Upper lobe of left lung (tissue), 6 donors: ENCODE measurements at places on chromosomes 2 and 18. TPM values are rescaled to one million over a fixed set of nuclear protein-coding genes. Genes with fewer than 3 reads are reported as not detected.

Gene RSAD2
- 10.7 TPM for total RNA-seq

Gene FZD7
- 10.2 TPM for total RNA-seq

Gene DPP10
- 0.59 TPM for total RNA-seq

DNA sequence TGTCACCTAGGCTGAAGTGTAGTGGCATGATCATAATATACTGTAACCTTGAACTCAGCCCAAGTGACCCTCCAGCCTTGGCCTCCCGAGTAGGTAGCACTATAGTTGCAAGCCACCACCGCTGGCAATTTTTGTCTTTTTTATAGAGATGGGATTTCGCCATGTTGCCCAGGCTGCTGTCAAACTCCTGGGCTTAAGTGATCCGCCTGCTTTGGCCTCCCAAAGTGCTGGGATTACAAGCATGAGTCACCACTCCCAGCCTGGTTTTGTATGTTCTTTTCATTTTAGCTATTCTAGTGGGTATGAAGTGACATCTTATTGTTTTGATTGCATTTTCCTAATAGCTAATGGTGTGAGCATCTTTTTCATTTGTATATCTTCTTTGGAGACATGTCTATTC, 11.3 kb upstream of the EXOC6B start:
- DNase-seq = no peak

DNA sequence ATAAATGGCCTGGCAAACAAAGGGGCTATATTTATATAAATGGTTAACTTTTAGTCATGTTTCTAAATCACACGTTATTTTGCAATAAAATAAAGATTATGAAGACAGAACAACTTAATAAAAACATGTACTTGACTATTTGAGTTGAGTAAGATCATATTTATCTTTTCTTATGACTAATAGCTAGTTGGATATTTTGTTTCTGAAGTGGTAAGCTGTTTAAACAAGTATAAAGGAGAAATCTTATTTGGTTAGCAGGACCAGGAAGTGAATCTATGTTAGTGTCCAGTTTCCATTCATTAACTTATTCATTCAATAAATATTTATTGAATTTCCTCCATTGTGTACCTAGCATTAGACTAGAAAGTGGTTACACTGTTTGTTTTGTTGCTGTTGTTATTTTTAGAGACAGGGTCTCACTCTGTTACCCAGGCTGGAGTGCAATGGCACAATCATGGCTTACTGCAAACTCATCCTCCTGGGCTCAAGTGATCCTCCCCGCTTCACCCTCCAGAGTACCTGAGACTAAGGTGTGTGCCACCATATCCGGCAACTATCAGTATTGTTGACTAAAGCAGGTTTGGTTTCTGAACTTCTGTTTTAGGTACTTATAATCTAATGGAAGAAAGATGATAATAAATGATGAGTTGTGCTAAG, 312.6 kb downstream of the DPP10 start:
- peak; percentile 22 for DNase-seq

- DNase-seq = no peak
These were observed 23.1 kb downstream of the PPM1B start for GRCh38 chr2:44191739-44192138.

DNA sequence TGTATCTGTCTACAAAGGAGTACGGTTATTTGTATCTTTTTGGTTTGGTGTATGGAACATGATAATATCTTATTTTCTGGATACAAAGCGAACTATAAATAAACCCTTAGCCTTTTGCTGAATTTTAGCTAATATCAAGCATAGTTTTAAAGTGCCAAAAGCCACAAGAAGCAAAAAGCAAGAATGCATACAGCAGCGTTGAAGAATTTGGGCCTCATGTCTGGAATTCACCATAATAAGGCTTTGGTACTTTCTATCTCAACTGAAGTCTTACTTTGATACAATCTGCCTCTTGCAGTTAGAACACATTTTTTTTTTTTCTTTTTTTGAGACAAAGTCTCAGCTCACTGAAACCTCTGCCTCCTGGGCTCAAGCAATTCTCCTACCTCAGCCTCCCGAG, 151.5 kb downstream of the ERBB4 start:
- no peak for DNase-seq

- DNase-seq = no peak
These were observed 100.1 kb upstream of the RNF152 start for GRCh38 chr18:61992923-61993322.

DNA sequence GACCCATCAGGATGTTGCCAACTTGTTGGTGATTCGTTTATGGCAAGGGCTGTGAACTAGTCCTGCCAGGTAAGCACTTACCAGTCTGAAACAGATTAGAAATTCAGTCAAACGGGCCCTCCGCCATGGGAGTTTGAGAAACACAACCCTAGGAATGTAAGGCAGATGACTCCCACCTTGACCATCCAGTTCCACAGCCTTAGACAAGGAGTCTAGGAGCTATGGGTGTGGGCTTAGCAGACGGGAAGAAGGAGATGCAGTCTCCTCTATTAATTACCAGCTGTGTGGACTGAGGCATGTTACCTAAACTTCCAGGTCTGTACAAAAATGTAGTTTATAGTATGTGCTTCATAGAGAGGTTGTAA, 319.4 kb upstream of the NCKAP5 start:
- DNase-seq = no peak

DNA sequence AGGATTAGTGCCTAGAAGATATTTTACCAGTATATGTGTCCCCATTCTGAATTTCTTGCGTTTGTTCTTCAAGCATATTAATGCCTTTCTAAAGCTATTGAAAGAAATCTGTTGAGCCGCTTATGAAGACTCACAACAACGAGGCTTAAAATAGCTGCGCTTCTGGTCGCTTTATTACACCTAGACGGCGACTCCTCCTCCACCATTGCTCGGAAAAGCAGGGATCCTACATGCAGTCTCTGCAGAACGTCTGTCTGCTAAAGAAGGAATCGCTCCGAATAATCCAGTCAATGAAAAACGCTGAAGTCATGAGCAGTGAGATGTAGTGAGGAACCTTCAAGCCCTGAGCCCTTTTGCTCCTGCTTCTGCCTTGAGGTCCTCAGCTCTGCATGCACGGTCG, 94.8 kb upstream of the ZNF516 start:
- no peak for DNase-seq

DNA sequence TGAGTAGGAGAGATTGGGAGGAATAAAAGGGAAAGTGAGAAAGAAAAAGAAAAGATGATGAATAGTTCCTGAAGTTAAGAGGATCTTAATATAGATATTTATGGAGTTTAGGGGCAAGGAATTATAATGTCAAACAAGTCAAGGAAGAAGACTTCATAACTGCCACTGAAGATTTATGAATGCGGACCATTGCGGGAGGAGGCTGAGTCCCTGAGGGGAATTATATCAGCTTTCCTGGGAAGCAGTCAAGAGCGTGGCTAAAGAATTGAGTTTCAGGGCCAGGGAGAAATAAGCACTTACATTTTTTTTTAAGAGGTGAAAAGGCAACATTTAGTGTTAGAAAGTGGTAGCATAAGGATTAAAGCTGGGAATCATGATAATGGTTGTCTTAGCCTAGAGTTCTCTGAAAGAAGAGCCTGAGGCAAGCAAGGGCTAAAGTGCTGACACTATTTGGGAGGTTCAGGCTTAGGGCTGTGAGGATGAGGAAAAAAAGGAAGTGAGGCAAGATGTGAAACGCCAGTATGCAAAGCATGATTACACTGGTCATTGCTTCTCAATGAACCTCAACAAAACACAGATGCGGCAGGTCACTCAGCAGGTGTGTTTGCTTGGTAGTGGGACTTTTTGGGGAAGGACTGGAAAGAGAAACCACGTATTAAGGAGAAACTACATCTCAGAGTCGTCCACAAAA, 217.1 kb downstream of the SLC4A3 start:
- no peak for DNase-seq

DNA sequence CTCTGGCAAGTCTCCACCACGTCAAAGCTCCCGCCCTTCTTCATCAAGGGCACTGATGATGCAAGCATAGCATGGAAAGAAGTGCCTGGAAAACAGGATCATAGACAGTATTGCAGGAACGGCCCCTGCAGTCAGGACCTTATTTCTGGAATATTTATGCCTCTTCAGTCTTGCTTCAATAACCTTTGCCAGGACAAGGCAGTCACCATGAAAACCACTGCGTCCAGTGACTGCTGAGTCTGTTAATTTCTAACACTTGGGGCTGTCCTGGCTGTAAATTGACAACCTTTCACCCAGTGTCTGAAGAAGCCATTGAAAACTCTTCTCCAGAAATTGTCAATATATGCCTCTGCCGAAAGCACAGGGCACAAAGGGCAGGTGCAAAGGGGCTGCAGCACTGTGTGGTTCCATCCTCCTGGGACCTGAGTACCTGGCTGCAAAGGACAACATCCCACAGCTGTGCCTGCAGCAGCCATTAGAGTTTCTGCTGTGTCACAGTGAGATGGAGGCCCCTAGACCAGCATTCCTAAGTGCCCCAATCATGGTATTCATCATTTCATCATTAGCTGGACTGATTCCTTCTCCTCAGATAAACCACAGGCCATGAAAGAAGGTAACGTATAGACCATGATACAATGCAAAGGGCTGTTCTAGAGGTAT, 819.6 kb downstream of the RNF144A start:
- no peak for DNase-seq

DNA sequence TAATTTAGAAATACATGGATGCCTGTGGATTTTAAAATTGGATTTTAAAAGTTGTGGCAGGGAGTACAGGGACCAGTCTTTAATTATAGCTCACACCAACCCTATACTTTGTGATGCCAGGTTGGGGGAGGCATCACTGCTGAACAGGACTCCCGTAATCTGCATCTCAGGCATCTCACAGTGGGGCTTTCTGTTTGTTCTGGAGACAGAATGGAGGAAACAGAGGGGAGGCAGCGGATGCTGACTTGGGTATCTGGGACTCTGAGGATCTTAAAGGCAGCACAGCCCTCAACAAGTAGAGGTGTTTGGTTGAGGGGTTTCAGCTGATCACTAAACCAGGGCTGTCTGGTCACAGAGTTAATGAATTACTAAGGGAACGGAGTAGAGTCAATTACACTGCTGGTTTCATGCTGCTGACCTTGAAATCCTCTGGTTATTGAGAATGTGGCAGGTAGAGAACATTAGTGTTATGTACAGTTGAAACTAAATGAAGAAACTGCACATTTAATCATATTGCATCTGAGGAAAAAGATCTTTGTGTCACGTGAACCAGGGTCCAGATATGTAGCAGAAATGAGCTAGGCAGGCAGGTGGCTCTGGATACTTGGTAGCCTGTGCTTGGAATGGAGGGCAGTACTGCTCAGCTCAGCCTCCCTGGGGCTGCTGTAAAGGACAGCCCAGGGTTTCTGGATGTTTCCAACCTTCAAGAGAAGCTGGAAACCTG, 40.3 kb downstream of the FHOD3 start:
- DNase-seq = no peak

DNA sequence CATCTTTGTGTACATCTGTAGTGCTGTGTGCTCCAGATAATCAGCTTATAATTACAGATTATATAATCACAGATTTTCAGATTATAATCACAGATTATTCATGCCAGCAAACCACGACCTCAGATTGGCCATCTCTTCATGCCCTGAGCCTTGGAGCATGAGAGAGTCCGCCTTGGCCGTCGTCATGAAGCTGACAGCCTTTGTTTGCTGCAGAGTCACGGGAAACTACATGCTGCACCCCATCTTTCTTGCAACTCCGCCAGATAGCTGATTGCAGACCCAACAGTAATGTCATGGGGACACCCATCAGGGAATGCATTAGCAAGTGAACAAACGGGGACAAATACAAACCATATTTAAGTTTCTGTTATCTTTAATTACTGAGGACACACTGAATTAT, 7.3 kb downstream of the TMEM178A start:
- no peak for DNase-seq

DNA sequence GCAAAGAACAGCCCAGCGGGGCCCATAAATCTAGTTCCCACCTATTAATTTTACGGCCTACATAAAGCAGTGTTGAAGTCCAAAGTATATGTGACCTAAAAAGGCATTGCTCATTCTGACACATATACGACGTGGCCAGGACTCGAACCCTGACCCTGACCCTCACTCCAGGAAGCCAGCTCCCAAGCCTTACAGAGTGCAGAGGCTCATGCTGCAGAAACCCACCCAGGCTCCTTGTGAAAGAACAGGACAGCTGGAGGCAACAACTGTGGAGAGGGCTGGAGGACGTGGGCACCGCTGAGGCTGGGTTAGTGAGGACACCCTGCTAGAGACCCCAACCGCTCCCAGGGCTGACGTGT, 221.6 kb downstream of the CYP26B1 start:
- DNase-seq = no peak

DNA sequence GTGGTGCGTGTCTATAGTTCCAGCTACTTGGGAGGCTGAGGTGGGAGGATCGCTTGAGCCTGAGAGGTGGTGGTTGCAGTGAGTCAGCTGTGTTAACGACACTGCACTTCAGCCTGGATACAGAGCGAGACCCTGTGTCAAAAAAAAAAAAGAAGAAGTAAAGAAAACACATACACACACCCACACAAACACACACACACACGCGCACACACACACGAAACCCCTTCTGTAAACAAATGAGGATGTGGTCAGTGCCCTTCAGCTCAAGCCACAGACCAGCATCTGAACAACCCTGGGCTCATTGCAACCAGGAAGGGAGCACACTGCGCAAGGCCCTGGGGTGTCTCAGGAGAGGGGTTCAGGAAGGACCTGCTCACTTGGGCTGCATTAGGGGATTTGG, 47.9 kb upstream of the KCNF1 start:
- DNase-seq = peak; percentile 35

- no peak for DNase-seq
These were observed 164.0 kb upstream of the SIX3 start for GRCh38 chr2:44777537-44777936.

DNA sequence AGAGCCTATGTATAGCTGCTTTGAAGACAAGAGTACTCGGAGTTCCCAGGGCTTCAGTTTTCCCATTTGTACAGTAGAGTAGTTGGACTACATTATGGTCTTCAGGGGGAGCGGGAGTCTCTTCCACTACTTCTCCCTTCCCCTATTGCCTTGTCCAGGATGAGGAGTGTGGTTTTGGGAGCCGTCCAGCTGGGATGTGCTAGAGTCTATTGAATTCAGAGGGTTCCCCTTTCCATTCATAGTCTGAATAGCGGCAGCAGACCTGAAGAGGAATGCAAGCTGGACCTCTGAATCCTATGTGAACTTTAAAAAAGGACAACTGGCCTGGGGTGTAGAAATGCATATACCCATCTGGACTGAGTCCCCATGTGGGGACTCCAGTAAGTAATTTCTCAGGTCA, 43.5 kb upstream of the EPG5 start:
- DNase-seq = no peak
